CD4-positive, alpha-beta T cell treated with Interleukin-6 at 100 ng/mL for 8 hours (primary cell): ENCODE measurements at places on chromosomes 2 and 18.
A peak's percentile ranks its signal among the peaks of the same experiment; 100 is the strongest.

DNA sequence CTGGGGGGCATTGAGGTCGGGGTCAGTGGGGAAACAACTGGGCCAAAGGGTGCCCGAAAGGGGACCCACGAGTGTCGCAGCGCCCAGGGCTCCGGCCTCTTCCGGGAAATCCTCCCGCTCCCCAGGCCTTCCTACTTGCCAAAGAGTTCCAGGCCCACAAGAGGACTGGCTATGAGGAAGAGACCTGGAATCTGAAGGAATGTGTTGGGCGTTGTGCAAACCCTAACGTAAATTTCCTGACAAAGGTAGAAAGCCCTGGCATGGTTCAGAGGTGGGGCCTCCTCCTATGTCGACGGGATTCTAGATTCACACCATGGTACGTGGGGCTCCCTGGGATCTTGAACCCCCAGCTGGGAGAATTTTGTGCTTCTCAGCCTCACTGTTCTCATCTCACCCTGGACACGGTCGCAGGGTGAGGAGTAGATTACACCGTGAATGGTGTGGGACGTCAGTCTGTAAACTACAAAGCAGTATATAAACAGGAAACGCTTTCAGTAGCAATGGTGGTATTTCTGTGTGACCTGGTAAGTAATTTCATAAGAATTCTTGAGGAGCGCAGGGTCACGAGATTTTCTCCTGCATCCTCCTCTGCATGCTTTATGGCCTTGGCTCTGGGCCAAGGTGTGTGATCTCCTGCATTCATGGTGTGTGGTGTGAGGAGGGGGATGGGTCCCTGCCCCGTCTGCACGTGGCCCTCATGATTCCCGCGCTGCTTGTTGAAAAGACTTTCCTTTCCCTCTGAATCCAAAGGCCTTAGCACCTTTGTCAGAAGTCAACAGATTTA lies 868 bp downstream of the HSBP1L1 start:
- DNase-seq = no peak

- DNase-seq = no peak
These were observed 367.2 kb downstream of the MTX2 start for GRCh38 chr2:176636401-176636800.

DNA sequence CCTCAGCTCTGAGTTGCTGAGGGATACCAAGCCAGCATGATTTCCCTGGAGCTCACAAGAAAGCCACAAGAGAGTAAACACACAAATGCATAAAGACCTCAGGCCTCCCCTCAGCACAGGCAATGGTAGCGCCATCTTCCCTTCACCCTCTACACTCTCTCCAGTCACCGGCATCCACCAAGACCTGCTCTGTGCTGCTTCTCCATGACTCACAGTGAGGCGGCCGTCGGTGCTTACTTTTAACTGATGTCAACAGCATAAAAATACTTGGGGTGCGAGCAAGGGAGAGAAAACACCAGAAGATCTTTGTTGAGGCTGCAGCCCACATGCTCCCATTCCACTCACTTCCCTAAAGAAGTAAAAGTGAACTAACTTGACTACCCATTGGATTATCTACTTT lies 46.7 kb downstream of the L3MBTL4 start:
- no peak for DNase-seq

- peak; percentile 12 for DNase-seq
These were observed 14.6 kb downstream of the TMSB10 start for GRCh38 chr2:84919885-84920580.

- no peak for DNase-seq
These were observed 289.6 kb upstream of the ZNF804A start for GRCh38 chr2:184308706-184309105.

DNA sequence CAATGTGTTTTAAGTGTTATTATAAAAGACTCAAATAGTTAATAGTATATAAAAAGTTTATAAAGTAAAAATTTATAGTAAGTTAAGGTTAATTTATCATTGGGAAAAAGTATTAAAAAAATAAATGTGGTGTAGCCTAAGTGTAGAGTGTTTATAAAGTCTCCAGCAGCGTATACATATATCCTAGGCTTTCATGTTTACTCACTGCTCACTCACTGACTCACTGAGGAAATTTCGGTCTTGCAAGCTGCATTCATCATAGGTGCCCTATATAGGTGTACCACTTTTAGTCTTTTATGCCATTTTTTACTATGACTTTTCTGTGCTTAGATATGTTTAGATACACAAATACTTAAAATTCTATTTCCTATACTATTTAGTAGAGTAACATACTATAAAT lies 866.0 kb downstream of the CBLN2 start:
- DNase-seq = no peak

- no peak for DNase-seq
These were observed 501.8 kb upstream of the SALL3 start for GRCh38 chr18:78477840-78478239.

GRCh38 chr2:97919858-97920257 lies 75.9 kb downstream of the TMEM131 start:
- DNase-seq = no peak

GRCh38 chr2:191465766-191466420 lies 212.0 kb upstream of the NABP1 start:
- no peak for DNase-seq

DNA sequence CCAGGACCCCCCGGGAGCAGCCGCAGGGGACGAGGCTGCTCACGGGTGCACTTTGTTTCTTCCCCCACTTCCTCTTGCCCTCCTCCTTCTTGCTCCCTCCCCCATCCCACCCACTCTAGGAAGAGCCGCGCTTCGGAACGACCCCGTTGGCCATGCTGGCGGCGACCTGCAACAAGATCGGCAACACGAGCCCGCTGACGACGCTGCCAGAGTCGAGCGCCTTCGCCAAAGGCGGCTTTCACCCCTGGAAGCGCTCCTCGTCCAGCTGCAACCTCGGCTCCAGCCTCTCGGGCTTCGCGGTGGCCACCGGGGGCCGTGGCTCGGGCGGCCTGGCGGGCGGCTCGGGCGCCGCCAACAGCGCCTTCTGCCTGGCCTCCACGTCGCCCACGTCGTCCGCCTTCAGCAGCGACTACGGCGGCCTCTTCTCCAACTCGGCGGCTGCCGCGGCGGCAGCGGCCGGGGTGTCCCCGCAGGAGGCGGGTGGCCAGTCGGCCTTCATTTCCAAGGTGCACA lies 1.3 kb downstream of the SP9 start:
- no peak for DNase-seq

- DNase-seq = no peak
These were observed 11.9 kb upstream of the ARID5A start for GRCh38 chr2:96524482-96525210.

DNA sequence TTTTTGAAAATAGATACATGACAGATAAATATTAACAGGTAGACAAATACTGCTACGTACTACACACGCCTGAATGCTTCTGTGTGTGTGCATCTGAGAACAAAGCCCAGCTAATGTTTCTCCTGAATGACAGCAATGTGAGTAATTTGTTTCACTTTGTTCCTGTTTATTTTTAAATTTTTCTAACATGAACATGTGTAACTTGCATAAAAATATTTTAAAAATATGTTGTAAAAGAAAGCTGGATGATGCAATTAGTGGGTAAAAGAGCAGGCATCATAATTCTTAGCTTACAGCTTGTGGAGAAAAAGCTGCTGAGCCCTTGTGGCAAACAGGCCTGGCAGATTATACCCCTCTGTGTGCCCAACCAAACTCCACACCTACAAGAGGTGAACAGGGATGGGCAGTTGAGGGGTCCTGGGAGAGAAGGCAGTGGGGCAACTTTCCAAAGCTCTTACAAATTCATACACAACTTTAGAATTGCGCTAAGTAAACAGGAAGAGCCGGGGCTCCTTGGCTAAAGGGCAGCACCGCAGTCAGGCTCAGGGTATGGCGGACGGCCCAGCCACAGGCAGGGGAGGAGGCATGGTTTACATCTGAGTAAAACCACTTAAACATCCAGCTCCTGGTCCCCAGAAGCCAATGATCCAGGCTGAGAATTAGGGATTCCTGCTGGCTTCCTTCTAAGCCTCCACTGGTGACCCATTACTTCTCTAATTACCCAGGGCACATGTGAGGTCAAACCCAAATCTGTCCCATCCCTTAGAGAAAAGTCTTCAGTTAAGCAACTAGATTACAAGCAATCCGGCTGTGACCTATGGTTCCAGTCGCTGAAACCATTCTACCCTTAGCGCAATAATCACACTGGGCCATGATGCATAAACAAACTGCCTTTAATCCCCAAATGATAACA lies 14.0 kb downstream of the PXDN start:
- DNase-seq = no peak

DNA sequence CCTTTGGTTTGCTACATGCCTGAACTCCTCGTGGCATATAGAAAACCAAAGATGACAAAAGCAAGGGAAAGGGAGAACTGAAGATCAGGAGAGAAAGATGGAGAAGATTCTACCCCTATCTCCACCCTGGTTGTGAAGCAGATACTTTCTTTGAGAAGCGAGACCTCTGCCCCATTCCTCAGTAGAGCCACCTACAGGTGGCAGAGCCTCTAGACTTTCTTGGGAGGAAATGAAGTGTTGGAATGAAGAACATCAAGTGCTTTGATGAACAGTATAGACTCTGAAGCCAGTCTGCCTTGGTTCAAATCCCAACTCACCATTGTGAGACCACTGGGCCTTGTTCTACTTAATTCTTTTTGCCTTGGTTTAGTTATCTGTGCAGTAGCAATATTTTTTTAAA lies 348.8 kb upstream of the ETAA1 start:
- DNase-seq = no peak
